NK-92 treated with Interleukin-12 subunit alpha and Interleukin-12 subunit beta, amount 100 ng/mL, for 24 hours (cell line): ENCODE measurements at places on chromosomes 7 and 10.

GRCh38 chr7:137441451-137441850, 97.9 kb upstream of the PTN start:
- no peak for DNase-seq

GRCh38 chr10:69317175-69317604, 38.9 kb downstream of the HK1 start:
- DNase-seq = peak; percentile 73

GRCh38 chr7:153193144-153193595, 433.6 kb downstream of the ACTR3B start:
- no peak for DNase-seq

DNA sequence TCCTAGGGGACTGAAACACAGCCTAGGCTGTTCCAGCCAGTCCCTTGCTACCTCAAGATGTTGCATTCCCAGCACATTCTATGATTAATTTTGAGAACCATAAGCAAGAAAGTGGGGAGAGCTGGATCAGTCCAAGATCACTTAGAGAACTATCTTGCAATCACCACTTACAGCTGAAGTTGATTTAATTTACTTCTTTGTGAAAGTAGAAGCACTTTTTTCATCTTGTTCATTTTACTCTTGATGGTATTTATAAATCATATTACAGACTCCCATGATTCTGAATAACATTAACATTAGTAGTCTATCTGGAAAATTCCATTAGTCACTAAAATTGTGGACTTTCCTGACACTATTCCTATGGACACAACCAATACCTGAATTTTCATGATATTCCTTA, 118.5 kb downstream of the ETV1 start:
- no peak for DNase-seq

DNA sequence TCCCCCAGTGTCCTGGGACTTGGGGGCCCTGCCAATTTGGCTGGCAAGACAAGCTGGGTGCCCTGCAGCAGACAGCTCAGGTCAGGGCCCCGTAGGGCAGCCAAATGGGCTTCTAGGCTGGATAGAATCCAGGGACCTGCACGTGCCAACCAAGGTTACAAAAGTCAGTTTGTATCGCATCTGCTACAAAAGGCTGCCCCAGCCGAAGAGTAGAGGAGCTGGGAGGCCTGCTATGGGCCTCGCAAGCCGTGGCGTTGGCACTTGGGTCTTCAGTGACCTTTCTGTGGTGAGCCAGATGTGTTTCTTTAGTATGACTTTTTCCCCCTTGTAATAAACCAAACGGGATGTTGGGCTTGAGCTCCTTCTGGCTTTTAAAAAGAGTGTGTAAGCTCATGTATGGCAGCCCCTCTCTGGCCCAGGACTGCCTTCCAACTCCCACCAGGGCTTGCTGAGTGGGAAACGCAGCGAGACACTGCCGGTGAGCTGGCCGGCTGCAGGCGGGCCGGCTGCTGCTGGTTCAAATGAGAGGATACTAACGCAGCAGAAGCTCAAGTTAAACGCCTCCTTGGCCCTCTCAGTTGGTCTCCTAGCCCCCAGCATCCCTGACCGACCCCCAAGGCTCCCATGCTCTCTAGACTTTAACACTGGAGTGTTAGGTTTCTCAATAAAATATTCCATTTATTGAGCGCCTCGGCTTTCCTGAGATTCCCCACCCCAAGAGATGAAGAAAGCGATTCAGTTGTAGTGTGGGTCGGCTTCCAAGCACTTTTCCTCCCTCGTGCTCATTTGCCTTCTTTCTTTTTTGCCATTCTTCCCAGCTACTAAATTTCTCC, 3.1 kb upstream of the HOXA10 start:
- no peak for DNase-seq

- DNase-seq = no peak
These were observed 387.1 kb downstream of the IPMK start for GRCh38 chr10:57880446-57881227.

- no peak for DNase-seq
These were observed 115.2 kb downstream of the ZNF37A start for GRCh38 chr10:38209332-38209731.

GRCh38 chr10:106816318-106817085, 348.0 kb downstream of the SORCS1 start:
- DNase-seq = no peak

- DNase-seq = no peak
These were observed 203.2 kb downstream of the DNAJB6 start for GRCh38 chr7:157540020-157540419.

DNA sequence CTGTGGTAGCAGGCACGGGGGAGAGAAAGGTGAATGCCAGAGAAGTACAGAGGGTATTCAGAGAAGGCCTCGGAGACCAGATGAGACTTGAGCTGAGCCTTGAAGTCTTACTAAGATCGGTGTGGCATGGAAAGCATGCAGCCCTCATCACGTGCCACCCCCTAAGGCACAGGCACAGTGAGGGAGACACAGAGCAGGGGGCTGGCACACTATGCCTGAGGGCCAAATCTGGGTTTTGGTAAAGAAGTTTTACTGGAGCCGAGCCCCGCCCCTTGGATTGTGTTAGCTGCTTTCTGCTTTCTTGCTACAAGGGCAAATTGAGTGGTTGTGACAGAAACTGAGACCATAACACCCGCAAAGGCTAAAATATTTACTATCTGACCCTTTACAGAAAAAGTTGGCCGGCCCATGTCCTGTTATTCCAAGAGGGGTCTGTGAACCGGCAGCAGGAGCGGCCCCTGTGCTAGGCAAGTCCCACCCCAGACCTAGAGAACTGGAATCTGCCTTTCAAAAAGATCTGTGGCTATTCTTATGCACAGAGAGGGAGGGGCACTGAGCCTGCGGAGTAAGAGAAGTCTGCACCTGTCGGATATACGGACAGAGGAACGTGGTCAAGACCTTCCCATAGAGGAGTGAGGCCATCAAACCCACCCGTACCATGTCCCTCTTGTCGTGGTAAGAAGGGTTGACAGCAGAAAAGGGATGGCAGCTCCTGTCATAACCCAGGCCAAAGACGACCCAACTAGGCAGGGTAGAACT, 109.3 kb upstream of the RHEB start:
- no peak for DNase-seq

DNA sequence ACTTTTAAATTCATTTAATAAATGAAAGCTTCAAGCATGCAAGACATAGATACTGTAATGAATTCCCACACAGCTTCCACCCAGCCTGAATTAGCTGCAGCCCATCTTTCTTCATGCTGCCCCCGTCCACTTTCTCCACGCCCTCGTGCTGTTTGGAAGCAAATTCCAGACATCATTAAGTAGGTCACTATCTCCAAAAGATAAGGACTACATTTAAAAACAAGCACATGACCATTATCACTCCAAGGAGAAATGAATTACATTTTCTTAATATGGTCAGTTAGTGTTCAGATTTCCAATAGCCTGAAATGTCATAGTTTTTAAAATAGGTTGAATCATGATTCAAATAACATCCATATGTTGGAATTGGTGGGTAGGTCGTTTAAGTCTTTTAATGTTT, 24.3 kb downstream of the LMTK2 start:
- no peak for DNase-seq

GRCh38 chr10:126393076-126393475, 4.8 kb upstream of the ADAM12 start:
- DNase-seq = no peak

GRCh38 chr7:104908636-104909035, 105.4 kb upstream of the KMT2E start:
- no peak for DNase-seq

DNA sequence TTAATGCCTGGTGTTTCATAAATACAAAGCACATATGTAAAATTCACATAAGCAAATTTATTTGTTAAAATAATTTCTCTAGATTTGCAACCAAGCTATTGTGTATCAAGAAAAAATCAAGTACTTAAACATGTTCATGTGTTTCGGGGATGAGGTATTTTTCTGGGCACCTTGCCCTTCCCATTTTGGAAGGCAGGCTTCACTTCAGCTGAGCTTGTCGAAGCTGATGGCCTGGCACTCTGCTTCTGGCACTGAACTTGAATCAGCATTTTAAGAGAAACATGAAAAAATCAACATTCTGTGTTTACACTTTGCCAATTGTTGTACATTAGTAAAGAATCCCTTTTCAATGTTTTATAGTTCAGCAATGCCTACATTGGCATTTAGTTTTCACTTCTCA, 179.1 kb upstream of the STEAP4 start:
- no peak for DNase-seq

DNA sequence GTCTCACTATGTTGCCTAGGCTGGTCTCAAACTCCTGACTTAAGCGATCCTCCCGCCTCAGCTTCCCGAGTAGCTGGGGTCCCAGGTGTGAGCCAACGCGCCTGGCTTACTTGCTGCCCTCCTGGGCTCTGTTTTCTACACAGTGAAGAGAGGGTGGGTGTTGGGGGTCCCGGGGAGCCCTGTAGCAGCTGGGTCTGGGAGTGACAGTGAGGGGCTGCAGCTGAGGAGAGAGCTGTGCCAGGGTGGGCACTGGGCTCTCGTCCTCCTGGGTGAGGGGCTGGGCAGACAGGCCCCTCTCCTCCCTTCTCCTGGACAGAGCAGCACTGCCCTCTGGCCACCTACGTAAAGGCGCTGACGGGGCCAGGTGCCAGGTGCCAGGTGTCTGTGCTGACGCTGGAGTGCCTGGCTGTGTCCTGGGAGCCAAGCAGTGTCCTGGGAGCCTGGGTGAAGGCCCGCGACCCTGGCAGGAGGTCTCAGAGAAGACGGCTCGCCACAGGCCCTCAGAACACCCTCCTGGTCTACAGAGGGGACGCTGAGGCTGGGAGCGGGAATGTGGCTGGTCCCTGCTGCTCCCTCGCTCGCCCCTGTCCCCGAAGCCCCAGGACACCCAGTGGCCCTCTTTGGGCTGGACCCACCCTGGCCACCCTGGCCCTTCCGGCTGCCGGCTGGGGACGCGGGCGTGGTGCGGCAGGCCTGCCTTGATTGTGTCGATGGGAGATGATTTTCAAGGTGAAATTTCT, 35.6 kb downstream of the UNCX start:
- DNase-seq = no peak

DNA sequence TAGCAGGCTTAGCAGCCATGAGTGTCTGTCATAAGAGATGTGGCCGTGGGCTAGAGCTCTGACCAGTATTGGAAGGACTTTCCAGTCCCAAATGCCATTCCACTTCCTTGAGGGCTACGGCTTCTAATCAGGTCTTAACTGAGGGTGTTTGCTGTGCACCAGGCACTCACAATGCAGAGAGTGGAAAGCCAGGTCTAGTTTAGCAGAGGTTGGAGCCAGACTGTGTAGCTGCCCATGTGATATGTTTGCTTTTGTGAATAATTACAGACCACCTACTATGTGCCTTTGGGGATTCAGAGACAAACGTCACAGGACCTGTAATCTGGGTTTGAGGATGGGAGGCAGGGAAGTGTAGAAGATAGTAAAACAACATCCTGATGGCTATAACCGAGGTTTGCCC, 79.8 kb downstream of the WDFY4 start:
- DNase-seq = no peak

- no peak for DNase-seq
These were observed 1.8 kb downstream of the GNAI1 start for GRCh38 chr7:80136261-80137055.

GRCh38 chr10:22344781-22345300, 455 bp upstream of the SPAG6 start:
- DNase-seq = no peak

DNA sequence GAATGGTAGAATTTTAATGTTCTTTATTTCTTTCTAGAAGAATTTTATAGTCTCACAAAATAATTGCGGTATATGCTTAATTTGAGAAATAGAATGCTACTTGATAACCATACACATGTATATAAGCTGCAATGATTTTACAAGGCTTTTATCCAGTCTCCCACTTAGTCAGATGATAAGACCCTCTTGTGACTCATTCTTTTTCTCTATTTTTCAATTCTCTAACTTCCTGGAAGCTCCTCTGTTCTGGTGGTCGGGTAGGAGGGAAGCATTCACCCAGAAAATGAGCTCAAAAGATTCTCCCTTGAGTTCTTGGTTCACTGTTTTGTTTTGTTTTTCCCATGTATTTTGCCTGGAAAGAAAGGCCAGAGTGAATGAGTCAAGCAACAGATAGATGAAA, 546.6 kb downstream of the INHBA start:
- no peak for DNase-seq

DNA sequence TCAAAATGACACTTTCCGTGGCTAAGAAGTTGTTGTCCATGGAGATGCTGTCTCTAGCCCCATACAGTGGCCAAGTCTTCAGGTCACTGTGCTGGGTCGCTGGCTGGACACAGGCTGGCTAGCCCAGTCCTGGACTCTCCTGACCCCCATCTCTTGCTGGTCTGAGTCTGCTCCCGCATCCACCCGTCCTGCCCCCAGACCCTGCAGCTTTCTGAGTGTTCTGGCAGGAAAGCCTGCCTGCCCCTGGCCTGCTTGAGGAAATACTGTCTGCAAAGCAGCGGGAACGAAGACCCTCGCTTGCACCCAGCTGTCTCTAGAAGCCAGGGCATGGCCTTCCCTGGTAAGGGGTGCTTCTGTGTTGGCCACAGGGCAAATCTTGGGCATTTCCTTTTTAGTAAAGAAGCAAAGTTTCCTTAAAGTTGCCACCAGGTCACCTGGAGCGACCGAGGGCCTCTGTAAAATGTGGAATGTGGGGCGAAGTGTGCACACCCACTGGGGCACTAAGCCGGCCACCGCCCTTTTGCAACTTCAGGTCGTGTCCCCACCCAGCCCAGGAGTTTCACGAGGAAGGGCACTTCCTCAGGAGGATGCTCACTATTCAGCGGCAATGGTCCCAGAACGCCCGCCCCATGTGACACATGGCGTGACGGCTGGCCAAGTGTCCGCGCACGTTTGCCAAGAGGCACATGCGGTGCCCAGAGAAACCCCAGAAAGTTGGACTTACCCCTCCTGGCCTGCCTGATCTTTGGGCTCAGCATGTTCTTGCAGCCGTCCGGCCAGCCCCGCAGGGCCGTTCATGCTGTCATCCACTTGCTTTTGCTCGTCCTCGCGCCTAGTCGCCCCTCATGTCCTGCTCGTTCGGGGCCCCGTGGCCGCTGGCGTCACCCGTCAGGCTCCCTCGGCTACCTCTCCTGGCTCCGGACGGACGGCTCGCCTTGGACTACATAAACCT, 558 bp downstream of the ARHGAP22 start:
- DNase-seq = no peak

DNA sequence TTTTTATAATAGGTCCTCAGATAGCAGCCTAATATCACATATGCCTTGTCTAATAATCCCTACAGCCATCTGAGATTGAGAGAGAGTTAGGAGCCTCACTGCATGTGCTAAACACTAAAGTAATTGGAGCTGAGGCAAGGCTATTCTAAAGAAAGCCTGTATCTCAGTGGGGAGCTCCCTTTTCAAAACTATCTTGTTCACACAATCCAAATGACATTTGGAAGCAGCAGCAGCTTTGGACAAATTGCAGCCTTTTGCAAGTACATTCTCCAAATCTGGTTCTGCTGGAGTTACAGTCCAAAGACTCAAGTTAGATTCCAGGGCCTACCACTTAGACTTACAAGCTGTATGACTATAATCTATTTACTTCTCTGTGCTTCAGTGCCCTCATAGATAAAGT, 104.5 kb downstream of the MACC1 start:
- no peak for DNase-seq

DNA sequence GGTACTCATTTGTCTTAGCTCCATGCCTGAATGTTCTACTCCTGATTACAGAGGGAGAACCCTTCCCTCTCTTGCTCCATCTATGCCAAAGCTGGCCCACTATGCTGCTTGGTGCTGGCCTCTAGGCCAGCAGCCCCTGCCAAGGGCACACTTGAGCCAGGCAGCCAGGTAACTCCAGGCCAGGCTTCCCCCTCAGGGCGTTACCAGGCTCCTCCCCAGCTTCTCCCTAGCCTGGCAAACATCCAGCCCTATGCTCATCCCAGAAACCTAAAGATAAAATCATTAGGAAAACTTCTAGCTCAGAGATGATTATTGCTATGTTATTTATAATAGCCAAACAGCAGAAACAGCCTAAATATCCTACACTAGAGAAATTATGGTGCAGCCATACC, 103.7 kb downstream of the KCNMA1 start:
- no peak for DNase-seq

- DNase-seq = no peak
These were observed 32.1 kb upstream of the PDSS1 start for GRCh38 chr10:26665080-26666048.
